ENCODE measurements at places on chromosomes 12 and 14.
A peak's percentile ranks its signal among the peaks of the same experiment; 100 is the strongest.

GRCh38 chr14:58107947-58108552, 44.0 kb downstream of the ARMH4 start:
- peak; percentile 3 for DNase-seq

GRCh38 chr12:68287106-68287505, 33.7 kb upstream of the IL22 start:
- DNase-seq, result no peak

- no peak for DNase-seq
These were observed 36.9 kb downstream of the SLC15A4 start for GRCh38 chr12:128786741-128787391.

GRCh38 chr12:51505360-51506105, 80.9 kb downstream of the SLC4A8 start:
- DNase-seq, result no peak

GRCh38 chr14:53692885-53693284, 263.7 kb downstream of the BMP4 start:
- no peak for DNase-seq
